Tongue (tissue), 3 donors: ENCODE measurements at places on chromosomes 1 and 21. TPM values are rescaled to one million over a fixed set of nuclear protein-coding genes. Genes with fewer than 3 reads are reported as not detected.

The TPRG1L gene
- 24.7 TPM for total RNA-seq

The FCRL1 gene
- total RNA-seq: 1.2 TPM

The PADI3 gene
- total RNA-seq: 1.1 TPM

The OLFML2B gene
- total RNA-seq: 45.7 TPM

The LAMC2 gene
- 11.8 TPM for total RNA-seq

The NID1 gene
- 158 TPM for total RNA-seq

The SELL gene
- total RNA-seq: 4.3 TPM

The INPP5B gene
- total RNA-seq: 19.7 TPM

The EXTL1 gene
- 5.4 TPM for total RNA-seq

The EIF4G3 gene
- total RNA-seq: 36.5 TPM

The HCRTR1 gene
- total RNA-seq: not detected

The CD1B gene
- not detected for total RNA-seq

The GUCA2B gene
- not detected for total RNA-seq

The MSTO1 gene
- 42.3 TPM for total RNA-seq

The SRSF11 gene
- total RNA-seq: 165 TPM
